ENCODE measurements at places on chromosomes 1 and 21.

- DNase-seq, result no peak
Observed at GRCh38 chr1:119884711-119885110, 11.6 kb downstream of the ADAM30 start.

- no peak for DNase-seq
Observed at GRCh38 chr1:212959266-212960220, 9.2 kb downstream of the VASH2 start.

GRCh38 chr1:25699500-25700143 is 83.0 kb downstream of the MAN1C1 start:
- no peak for DNase-seq

DNA sequence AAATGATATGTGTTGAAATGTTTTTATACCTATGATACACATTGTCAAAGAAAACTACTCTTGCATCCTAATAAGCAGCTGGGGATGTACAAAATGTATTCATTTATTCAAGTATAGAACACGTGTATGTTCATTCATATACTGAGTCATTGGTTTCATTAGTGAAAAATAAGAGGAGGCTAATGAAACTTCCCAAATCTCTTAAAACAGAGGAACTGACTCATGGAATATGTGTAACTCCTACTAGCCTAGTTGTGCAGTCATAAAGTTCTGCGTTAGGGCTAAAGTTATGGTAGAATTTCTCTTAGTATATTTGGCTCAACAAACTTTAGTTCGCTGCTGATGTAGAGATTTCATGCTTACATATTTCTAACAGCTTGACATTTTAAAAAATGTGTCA is 441.6 kb downstream of the NCAM2 start:
- DNase-seq, result no peak

GRCh38 chr1:232793944-232794343 is 11.3 kb upstream of the MAP10 start:
- DNase-seq, result no peak

- no peak for DNase-seq
Observed at GRCh38 chr1:218585511-218586184, 240.5 kb downstream of the TGFB2 start.

DNA sequence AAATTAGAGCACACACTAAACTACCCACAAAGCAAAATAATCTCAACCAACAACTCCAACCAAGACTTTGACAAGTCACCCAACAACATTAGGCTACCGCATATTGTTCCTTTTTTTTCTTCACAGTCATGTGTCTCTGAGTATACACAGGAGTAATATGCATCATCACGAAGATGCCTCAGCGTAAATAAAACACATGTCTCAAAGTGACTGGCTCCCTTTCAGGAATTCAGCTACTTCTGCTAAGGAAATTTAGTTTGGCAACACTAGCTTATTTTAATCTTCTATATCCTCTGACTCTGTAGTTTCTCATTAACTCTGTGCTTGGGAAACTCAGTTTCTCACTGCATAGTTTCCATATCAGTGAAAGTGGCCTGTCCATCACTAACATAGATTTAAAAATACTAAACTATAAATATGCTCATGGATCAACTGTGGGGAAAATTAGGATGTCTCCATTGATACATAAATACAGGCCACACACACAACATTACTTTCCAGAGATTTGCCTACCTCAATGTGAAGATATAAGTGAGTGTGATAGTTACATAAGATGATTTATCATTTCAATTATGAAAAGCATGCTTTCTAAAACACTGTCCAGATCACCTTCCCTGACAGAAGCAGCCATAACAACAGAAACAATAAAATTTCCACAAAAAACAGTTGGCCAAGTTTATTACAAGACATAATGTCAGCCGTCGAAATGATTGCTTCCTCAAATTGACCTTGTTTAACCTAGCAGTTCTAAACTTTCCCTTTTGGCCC is 113.2 kb downstream of the PTGER3 start:
- no peak for DNase-seq

DNA sequence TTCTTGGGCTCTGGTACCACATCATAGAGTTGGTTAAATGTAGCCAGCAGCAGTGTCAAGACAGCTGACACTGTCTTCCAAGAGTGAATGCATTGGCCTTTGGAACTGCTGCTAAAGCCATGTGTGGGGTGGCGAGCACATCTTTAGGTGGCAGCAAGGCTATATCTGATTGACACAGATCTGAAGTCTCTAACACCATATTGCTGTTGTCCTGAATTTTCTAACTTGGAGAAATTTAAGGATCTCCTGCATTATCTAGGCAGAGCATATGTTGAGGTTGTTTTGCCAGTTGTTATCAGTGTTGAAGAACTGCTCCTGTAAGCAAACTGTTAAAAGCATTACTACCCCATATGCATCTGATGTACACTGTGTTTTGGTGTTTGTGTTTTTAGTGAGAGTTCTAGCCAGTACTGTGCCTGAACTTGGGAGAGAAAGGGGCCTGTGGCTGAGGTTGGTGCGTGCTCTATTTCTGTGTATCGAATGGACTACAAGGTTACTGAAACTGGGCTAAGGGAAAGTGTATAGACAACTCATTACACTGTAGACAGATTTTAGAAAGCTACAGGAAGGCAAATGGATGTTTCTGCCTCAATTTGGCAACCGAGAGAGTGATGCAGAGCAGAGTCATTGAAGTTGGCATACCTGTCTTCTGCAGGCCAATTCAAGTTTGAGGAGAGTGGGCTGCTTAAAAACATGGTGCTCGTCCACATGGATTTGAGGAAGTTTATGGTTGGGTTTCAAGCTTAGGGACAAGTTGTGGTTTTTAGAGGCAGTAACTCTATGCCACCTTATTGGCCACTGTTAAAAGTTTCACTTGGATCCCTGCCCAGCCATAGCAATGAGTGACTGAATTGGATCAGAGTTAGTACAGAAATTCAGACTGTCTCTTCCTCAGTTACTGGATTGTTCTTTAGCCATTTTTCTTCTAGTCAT is 16.9 kb downstream of the DYRK3 start:
- DNase-seq, result no peak

DNA sequence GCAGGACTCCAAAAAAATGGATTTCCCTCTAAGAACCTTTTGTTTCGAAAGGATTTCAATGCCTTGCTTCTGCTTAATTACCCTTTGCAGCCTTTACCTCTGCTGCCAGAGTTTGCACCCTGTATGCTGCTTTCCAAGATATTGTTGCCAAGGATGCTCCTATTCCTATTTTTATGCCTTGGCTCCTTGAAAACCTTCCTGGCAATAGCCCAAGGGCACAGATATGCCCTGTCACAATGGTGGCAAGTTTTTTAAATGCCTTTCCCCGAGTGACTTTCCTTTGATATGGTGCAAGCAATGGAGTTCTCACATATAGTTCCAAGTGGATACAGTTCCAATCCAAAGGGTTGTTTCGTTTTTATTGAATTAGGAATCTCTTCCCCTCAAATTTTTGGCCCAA is 1983.0 kb downstream of the MRPL39 start:
- DNase-seq, result no peak

DNA sequence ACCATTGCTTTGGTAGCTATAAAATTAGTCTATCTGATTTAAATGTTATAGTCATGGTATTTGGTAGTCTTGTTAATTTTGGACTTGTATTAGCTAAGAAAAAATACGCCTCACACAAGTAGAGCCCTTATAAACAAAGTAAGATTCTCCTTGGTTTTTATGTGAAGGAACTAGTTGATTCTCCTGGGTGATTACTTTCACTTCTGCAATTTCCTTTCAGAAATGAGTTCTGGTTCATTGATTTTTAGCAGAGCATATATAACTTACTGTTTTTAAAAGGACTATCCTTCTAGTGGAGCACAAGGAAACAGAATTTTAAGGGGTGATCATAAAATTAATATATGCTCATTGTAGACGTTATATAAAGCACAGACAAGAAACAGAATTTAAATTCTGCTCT is 120.1 kb downstream of the BACH1 start:
- no peak for DNase-seq

- no peak for DNase-seq
Observed at GRCh38 chr1:247576514-247576913, 11.6 kb upstream of the OR2G2 start.

- no peak for DNase-seq
Observed at GRCh38 chr1:181134543-181135436, 46.3 kb downstream of the IER5 start.

DNA sequence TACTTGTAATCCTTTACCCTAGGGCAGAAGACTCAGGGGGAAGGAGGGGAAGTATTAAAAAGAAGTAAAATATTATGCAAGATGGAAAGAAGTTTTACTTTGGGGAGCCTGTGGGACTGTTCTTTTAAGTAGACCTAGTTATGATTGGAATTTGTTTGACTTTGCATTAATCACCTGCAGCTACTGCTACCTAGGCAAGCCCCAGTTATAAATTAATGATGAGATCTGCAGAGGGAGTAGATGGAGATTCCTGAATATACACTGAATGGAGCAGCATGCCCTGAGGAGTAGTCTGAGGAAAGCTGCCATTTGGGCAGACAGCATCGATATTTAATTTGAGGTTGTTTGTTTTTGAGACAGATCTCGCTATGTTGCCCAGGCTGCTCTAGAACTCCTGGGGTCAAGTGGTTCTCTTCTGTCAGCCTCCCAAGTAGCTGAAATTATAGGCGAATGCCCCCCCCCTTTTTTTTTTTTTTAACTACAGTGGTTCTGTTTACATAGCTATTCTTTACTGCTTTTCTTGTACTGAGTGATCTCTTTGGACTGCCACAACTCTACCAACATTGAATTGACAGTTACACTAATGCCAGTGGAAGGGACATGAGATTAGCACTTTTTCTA is 81.4 kb upstream of the SERTAD4 start:
- DNase-seq, result no peak

DNA sequence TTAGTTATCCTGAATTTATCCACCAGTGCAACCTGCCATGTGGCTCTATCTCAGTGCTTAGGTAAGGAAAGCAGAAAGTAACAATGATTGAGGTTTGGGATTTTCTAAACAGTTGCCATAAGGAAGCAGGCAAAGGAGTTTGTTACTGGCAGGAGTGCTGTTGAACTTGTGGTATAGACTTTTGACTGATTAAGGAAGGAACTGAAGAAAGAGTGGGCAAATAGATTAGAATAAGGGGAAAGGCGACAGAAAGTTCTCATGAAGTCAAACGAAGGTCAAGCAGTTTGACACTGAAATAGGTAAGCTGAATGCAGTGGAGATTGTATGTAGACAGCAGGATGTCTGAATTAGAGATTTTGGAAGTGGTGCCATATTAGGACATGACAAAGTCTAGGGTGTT is 24.2 kb upstream of the CR2 start:
- no peak for DNase-seq

DNA sequence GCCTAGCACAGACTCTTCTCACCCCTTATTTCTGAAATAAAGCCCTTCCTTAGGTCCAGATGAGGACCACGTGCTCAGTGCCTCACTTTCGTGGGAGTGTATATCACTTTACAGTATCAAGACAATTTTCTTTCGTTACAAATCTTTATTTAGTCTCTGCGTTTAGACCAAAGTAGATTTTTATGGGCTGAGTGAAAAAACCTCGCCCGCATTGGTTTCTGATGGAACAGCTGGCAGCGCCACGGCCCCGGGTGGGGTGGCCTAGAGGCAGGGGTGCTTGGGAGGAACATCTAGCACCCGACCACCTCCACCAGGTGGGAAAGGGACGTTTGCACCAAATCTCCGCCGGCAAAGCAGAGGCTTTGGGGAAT is 7.6 kb downstream of the SIM2 start:
- DNase-seq, result no peak

DNA sequence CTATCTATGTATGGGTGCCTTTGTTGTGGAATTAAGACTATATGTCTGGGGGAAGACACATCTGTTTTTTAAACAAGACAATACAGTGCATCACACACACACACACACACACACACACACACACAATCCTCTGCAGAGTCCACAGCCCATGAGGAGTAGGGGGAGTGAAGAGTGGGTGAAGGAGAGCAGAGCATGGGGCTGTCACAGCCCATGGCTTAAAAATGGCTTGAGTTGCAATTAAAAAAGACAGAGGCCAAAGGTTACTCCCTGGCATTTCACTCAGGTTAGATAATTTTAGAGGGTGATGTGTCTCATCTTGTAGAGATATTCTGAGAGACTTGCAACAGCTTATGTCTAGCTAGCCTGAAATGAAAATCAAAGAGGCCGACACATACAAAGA is 176.5 kb upstream of the PLXNA2 start:
- DNase-seq, result no peak

DNA sequence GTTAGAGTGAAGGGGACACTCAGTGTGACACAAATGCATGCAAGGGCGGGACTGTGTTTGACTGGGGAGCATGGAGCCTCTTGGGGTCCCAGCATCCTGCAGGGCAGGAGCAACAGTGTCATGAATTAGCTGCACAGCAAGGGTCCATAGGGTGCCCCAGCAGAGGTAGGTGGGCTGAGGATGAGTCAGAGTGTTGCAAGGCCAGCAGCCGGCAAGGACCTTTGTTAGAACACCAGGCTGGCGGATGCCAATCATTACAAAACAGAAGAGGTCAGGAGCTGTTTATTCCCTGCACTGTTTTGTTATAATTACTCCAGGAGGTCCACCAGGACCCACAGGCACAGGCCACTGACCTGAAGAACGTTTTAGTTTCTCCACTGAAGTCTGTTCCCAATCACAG is 362.2 kb upstream of the DUSP10 start:
- no peak for DNase-seq
